ENCODE measurements at places on chromosomes 13 and 19.

DNA sequence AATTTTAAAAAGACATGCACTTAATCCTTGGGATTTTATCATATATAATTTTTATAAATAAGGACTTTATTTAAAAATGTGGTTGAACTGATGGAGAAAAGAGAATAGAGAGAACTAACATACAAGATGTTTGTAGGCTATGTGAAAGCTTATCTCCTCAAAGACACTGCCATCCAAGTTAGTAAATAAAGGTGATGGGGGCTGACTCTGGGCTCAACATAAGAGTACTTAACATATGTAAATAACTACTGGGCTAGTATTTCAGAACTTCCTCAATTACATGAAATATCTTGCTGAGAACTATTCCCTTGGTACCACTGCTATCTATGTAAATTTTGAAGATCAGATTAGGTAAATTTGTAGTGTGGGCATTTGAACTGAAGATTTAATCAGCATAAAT lies 1017.3 kb upstream of the PCDH20 start:
- DNase-seq: no peak

DNA sequence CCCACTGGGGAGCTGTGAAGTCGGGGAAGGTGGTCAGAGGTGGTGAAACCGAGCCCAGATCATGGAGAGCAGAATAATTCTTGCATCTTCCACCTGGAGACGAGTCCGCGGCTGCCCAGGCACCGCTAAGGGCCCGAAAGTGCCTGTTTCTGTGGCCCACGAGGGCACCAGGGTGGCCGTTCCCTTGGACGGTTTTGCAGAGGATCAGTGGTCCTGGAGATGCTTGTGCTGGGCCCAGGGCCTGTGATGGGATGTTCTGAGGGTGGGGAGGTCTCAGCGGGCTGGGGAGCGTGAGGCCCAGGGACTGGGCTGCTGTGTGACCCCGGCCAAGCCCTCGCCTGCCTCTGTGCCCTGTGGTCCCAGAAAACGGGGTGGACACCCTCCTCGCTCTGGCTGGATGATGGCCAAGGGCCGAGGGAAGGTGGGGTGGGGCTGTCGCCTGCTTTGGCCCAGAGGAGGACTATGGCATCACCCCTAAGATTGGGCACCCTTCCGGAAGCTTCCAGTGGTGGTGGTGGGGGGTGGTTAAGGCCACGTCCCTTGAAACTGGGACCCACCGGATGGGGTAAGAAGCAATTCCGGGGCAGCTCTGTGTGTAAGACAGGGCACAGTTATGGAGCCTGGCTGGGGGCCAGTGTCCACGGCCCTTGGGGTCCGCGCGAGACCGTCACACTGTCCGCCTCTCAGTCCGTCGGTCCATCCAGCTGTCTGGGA lies 51.3 kb upstream of the NFIC start:
- DNase-seq: no peak

GRCh38 chr13:85772367-85772766 lies 26.9 kb downstream of the SLITRK6 start:
- no peak for DNase-seq

GRCh38 chr13:62193919-62194318 lies 778.3 kb upstream of the PCDH20 start:
- DNase-seq: no peak

- no peak for DNase-seq
Observed at GRCh38 chr13:44171861-44172260, 201.8 kb upstream of the SERP2 start.
